HFFc6 (cell line): ENCODE measurements at places on chromosomes 7 and 10. TPM values are rescaled to one million over a fixed set of nuclear protein-coding genes. Genes with fewer than 3 reads are reported as not detected.

Gene CISD1
- total RNA-seq, result 37.5 to 55.3 TPM (median 45.7 TPM) in 3 replicates

Gene COMTD1
- total RNA-seq, result 8.2 to 11.8 TPM (median 10.3 TPM) in 3 replicates

Gene NRP1
- 137 to 164 TPM (median 138 TPM) in 3 replicates for total RNA-seq

Gene NODAL
- total RNA-seq, result not detected in 3 replicates

Gene GDF10
- not detected in 3 replicates for total RNA-seq

Gene TFEC
- total RNA-seq, result 0.23 TPM in 1 of 2 replicates, not detected in the other

Gene MBL2
- not detected in 3 replicates for total RNA-seq

Gene RGS10
- 56.3 to 68.9 TPM (median 64.1 TPM) in 3 replicates for total RNA-seq

Gene TUBB8
- not detected in 2 replicates for total RNA-seq

Gene FBXL13
- total RNA-seq, result 0.55 and 0.71 TPM in 2 replicates

Gene SLC39A12
- total RNA-seq, result not detected in 2 replicates

Gene MCM10
- total RNA-seq, result 8.9 and 16.8 TPM in 2 replicates

Gene ARHGEF35
- not detected in 3 replicates for total RNA-seq

Gene FGL2
- total RNA-seq, result not detected in 3 replicates

Gene C10orf143
- 1.9 to 3.9 TPM (median 3.1 TPM) in 3 replicates for total RNA-seq

Gene ANKRD61
- 0.17 to 0.18 TPM in 2 of 3 replicates, not detected in the other for total RNA-seq

Gene KCTD7
- total RNA-seq, result 6.7 to 8.4 TPM (median 8.2 TPM) in 3 replicates

Gene NANOS1
- total RNA-seq, result 0.07 to 0.24 TPM (median 0.09 TPM) in 3 replicates

Gene RAPGEF5
- 0.52 and 2.4 TPM in 2 replicates for total RNA-seq

Gene COL26A1
- total RNA-seq, result not detected in 3 replicates

Gene SEMA4G
- total RNA-seq, result 1.4 to 2.1 TPM (median 1.8 TPM) in 3 replicates

Gene PLEKHS1
- total RNA-seq, result not detected in 2 replicates

Gene MMP21
- total RNA-seq, result not detected in 3 replicates

Gene ABCC2
- 0.79 to 1.7 TPM (median 0.90 TPM) in 3 replicates for total RNA-seq

DNA sequence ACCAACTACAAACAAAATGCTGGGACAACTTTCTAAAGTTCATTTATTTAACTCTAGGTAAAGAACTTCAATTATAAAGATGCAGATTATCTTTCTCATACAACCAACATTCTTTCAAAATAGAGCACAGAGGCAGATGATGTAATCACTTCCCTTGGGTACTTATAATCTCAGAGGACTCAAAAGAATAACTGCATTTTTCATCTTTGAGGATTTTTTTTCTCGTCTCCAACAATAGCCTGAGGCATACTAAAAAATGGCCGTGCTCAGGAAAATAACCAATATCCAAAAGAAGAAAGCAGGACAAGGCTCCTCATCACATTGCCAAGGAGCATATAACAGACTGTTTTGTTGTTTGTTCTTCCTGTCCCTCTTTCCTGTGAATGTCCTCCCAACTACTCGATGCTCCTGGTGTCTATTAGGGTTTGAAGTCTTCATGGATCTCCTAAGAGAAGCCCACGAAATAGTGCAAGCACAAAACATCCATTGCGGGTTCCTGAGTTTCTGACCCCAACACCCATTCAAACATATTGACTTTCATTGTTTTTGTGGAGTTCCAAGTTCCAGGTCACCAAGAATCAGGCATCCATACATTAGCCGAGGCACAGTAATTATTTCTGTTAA is 182.9 kb downstream of the SORCS1 start:
- DNase-seq, result no peak

DNA sequence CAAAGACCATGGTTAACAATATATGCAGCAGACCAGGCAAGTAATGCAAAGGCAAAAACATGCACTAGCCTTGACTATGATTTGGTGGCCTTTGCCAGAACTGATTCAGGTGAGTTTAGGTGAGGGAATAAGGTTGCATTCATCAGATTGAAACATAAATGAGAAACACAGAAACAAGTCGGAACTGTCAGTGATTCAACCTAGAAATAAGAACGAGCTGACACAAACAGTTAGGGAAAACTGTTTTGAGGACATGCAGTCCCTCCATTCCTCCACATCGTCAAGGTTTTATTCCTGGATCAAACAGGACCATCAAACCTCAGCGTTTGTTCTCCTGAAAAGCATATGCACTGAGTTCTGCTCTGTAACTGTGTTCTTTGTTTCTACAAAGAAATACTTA is 1.8 kb downstream of the ZNF248 start:
- DNase-seq, result no peak

- no peak for DNase-seq
Observed at GRCh38 chr7:5869691-5870090, 10.9 kb upstream of the OCM start.

DNA sequence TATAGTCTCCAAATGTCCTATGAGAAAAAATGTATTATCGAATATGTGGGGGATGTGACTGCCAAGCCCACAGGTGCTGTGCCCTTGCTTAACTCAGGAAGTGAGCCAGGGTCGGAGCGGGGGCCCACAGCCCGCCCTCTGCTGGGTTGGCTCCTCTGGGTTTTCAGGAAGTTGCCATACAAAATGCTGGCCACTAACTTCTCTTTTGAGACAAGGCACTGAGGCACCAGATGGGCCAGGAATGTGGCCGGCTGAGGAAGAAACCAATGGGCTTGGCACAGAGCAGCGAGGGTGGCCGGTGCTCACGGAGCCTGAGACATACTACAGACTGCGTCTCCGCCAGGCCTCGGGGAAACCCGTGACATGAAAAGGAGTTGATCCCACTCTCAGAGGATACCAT is 58.9 kb downstream of the FAM53B start:
- DNase-seq, result no peak

GRCh38 chr10:74862625-74863024 is 36.2 kb downstream of the KAT6B start:
- no peak for DNase-seq

- no peak for DNase-seq
Observed at GRCh38 chr7:101198476-101198875, 2.4 kb downstream of the MOGAT3 start.

DNA sequence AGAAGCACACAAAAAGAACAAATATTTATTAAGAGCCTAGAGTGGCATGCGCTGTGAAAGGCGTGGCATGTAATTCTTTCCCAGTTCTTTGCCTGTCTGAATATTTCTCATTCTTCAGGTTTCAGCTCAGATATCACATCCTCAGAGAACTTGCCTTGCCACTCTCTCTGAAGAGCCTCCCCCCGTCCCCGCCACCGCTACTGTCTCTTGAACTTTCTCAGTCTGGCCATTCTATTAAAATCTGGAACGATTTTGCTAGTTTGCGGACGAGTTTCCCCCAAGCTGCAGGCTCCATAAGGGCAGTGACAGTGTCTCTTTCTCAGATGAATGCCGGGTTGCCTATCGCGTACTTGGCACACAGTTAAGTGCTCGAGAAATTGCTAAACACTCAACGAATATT is 787 bp upstream of the PLEKHA1 start:
- DNase-seq, result peak; percentile 24

DNA sequence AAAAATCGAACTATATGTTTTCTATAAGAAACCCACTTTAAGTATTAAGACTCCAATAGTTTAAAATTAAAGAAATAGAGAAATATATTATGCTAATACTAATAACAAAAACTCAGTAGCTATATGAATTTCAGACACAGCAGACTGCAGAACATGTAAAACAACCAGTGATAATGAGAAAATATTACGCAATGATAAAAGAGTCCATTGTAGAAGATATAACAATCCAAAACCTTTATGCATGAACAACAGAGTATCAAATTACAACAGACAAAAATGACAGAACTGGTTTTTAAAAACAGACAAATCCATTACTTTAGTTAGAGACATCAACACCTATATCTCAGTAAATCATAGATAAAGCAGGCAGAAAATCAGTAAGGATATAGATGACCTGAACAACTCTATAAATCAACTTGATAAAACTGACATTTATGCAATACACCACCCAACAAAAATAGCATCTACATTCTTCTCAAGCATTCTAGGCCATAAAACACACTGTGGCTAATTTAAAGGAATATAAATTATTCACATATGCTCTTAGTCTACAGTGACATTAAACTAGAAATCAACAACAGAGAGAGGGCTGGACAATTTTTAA is 669.5 kb upstream of the GHITM start:
- DNase-seq, result no peak

GRCh38 chr10:14949291-14949690 is 4.6 kb downstream of the DCLRE1C start:
- no peak for DNase-seq

GRCh38 chr10:62638062-62638477 is 166.4 kb upstream of the ADO start:
- no peak for DNase-seq

DNA sequence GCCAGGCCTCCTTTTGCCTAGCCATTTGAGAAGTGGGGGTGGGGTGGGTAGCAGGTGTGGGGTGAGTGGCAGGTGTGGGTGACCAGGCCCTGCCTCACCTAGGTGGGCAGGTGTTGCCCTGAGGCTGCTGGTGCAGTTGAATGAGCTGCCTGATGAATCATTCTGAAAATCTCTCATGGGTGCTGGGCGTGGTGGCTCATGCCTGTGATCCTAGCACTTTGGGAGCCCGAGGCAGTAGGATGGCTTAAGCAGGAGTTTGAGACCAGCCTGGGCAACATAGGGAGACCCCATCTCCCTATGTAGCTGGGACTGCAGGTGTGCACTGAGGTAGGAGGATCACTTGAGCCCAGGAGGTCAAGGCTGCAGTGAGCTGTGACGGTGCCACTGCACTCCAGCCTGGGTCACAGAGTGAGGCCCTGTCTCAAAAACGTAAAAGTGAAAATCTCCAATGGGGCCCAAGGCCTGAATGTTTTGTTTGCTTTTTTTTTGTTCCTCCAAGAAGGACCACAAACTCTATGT is 17.7 kb downstream of the TSPAN14 start:
- DNase-seq, result no peak

- peak; percentile 84 for DNase-seq
Observed at GRCh38 chr7:102836191-102836919, 76.4 kb upstream of the LRRC17 start.

- no peak for DNase-seq
Observed at GRCh38 chr7:15764010-15764409, 77.5 kb upstream of the MEOX2 start.

- DNase-seq, result no peak
Observed at GRCh38 chr10:62457196-62457595, 83.0 kb downstream of the ZNF365 start.

DNA sequence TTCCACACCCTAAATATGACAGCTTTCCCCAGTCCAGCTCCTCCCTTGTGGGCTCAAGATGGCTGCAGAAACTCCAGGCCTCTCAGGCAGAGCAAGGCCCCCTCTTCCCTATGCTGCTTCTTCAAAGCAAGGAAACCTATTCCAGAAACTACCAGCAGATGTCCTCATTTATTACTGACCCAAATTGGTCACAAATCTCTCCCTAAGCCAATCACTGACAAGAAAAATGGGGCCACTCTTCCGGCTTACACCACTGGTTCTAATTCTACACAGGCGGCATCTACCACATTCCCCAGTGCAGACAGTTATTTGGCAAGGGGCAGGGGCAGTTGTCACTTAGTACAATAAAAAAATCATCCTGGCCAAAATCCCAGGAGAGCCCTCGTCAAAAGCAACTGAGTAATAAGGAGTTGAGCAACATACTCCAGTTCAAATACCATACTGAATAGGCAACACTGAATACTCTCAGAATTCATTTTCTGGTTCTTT is 150.4 kb downstream of the SFMBT2 start:
- DNase-seq, result peak; percentile 12

GRCh38 chr10:126153711-126154628 is 234.3 kb downstream of the ADAM12 start:
- no peak for DNase-seq

- DNase-seq, result no peak
Observed at GRCh38 chr7:41824284-41824683, 121.4 kb upstream of the INHBA start.

DNA sequence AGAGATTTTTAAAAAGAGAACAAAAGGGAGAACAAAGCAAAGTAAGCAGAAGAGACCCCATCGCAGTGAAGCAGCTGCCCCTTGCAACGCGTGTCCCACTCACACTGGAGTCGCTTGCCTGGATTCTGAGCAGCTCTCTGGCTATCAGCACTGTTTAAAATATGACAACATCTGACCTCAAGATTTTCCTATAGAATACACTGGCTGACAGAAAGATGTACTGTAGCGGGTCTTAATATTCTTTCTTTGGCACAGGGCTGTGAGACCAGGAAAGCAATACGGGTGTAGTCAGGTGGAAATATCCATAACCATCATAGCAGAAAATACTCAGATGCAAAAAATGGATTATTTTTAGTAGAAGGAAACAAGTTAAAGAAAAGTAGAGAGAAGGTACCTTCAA is 125.7 kb upstream of the TNS3 start:
- DNase-seq, result no peak

- DNase-seq, result no peak
Observed at GRCh38 chr7:127619681-127620405, 1.9 kb upstream of the PAX4 start.

DNA sequence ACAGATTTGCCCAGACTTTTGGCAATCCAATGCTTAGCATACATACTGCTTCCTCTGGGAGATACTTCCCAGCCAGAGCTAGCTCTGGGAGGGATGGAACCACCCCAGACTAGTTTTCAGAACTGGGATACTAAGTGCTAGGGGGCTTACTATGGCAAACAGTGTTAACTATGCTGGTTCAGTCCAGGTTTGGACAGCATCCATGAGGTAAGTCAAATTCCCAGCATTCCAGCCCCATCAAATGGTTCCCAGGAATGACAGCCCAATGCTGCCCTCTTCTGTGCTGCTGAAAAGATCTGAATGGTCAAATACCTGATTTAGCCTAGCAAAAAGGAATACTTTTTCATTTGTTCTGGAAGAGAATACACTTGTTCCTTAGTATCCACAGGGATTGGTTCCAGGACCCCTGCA is 141.7 kb upstream of the CCDC6 start:
- peak; percentile 4 for DNase-seq

GRCh38 chr10:103244666-103245271 is 918 bp upstream of the RPEL1 start:
- DNase-seq, result peak; percentile 70

DNA sequence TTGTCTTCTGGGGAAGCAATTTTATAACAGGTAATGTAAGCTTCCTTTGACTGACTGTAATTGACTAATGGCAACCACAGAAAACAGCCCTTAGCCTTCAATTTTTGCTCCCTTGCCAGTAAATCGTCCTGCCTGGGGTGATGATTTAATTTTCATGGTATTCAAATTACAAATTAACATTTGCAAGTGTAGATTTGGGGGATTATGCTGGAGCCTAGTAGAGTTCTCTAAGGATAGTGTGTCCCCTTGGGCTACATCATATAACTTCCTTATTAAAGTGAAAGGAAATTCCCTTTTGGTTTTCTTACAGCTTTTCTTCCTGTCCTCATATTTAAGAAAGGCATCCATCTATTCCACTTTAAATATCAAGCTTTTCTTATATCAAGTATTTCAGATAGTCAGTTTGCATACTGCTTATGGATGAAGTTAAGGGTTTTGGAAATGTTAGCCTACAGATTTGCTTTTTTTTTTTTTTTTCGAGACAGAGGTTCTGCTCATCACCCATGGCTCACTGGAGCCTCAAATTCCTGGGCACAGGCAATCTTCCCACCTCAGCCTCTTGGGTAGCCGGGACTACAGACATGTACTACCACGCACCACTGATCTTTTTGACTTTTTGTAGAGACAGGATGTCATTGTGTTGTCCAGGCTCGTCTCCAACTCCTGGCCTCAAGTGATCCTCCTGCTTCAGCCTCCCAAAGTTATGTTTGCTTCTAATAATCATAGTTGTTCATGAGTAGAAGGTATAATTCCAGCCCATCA is 35.9 kb upstream of the HDAC9 start:
- DNase-seq, result no peak
